ENCODE measurements at places on chromosomes 5 and 9.

DNA sequence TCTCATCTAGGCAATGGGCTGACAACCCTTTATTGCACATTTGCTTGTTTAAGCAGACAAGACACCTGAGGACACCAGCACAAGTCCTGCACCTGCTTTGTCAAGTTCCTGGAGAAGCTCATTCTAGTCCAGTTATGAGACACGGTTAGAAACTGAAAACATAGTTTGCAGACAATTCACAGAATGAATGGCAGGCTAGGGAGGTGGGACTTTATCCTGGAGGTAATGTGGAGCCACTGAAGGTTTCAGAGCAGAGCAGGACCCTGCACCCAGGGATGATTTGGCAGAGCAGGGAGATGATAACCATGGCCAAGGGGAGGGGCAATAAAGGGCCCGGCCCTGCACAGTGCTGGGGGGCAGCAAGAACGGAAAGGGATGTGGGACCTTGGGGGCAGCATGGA, 50.7 kb upstream of the SLC25A51 start:
- no peak for DNase-seq

DNA sequence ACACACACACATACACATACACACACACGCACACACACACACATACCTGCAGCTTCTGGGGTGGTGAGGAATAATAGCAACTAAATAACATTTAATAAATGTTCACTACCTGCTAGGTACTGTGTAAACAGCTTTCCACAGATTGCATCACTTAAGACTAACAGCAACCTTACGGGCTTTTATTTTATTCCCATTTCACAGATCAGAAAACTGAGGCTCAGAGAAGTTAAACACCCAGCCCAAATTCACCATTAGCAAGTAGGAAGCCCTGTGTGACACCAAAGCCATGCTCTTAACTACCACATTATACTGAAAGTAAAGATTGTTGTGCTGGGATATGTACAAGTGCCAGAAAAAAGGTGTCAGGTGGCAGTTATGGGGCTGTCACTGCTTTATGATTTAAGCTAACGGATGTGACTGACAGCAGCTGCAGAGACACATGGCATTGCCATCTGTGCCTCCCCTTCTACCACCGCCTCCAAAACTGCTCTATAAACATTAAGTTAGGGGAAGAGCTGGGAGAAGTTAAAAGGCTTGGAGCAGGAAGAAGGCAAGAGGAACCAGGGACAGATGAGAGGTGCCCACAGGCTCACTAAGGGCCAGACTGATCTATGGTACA, 13.6 kb downstream of the MTMR12 start:
- no peak for DNase-seq

GRCh38 chr5:16726538-16726946, 109.7 kb upstream of the RETREG1 start:
- DNase-seq: no peak

DNA sequence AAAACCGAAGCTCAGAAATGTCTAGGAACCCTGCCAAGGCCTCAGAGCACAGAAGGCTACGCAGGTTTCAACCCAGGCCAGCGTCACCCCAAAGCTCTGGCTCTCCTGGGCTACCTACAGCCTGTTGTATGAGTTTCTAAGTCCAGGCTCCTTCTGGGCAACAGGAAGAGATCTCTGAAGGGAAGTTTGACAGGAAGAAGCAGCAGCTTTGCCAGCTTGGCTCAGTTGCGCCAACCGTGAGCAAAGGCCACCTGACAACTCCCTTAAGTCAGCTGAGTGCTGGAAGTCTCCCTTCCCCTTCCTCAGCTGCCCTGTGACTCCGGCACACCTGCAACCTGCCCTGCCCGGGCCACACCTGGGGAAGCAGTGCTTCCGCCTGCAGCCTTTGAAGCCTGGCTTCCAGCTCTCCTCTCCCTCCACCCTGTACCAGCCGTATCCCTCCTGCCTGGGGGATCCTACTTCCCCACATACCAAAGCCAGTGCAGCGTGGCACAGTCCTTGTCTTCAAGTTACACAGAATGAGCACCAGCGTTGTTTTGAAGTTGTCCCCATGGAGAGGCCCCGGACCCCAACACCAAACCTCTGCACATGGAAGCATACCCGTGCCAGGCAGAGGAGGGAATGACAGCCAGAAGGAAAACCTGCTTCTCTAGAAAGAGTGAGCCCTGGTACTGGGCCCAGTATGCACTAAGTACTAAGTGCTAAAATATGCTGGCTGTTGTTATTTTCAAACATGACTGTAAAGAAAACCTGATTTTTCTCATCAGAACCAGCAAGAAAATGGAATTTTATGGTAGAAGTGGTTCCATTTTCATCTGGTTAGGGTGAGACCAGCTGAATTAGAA, 36.5 kb downstream of the SHB start:
- DNase-seq: no peak

DNA sequence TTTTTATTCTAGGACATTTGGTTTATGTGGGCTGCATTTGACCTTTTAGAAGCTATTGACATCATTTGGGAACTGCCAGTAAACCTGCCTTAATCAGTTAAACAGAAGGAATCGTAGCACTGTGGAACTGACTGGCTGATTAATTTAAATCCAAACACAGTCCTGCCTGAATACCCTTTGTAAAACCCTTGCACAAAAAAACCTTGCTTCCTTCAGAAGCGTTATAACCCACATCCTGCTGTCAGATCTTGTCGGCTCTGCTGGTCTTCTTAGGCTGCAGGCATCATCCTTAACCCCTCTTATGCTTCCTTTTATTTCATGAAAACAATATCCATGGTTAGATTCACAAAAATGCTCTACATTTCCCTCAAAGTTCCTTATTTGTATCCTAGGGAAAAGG, 46.3 kb downstream of the PAM start:
- DNase-seq: no peak

GRCh38 chr5:99141534-99142128, 212.8 kb upstream of the CHD1 start:
- no peak for DNase-seq

DNA sequence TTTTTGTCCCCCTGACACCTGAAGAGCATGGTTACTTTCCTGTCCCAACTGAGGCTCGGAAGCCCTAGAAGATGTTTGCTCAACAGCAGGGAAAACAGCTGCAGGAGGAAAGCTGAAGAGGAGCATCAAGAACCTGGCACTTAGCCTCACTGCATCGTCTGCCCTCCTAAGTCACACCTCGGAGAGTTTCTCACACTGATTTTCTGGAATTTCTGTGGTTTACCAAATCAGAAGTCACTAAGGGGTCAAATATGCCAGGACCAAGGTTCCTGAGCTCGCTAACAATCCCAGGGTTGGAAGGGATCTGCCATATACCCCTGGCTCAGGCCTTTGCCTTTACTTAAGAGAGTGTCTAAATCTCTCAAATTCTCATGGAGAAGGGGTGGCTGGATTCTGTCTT, 5.3 kb downstream of the IL12B start:
- DNase-seq: no peak

DNA sequence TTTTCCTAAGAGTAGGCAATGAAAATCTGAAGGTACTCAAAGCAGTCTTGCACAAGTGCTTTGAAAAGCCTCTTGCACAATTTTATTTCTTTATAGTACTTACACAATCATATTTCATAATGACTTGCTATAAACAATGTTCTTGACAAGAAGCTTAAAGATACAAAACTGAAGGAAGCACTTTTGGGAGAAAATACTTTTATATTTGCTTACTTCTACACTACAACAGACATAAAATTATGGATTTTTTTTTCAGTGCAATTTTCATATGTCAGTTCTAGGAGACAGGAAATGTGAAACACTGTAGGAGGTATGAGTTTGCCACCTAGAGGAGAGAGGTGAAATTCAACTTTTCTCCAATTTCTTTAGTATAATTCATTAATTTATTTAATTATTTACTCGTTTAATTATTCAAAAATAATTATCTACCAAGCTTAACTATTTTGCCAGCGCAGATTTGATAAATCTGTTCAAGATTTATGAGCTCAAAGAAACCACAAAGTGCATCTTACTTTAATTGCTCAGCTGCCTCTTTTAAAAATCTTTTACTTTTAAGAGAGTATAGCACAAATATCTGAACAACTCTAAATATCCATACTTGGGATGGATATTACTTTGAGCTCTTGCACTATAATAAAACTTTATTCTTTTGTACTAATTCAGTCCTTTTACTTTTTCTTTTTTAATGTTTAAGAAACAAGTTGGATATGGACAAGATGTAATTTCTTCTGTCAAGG, 29.0 kb upstream of the CDKN2B start:
- DNase-seq: no peak

GRCh38 chr5:57396701-57397100, 85.9 kb downstream of the ACTBL2 start:
- no peak for DNase-seq

- no peak for DNase-seq
These were observed 53.3 kb upstream of the RNU6ATAC start for GRCh38 chr9:134217431-134218210.

DNA sequence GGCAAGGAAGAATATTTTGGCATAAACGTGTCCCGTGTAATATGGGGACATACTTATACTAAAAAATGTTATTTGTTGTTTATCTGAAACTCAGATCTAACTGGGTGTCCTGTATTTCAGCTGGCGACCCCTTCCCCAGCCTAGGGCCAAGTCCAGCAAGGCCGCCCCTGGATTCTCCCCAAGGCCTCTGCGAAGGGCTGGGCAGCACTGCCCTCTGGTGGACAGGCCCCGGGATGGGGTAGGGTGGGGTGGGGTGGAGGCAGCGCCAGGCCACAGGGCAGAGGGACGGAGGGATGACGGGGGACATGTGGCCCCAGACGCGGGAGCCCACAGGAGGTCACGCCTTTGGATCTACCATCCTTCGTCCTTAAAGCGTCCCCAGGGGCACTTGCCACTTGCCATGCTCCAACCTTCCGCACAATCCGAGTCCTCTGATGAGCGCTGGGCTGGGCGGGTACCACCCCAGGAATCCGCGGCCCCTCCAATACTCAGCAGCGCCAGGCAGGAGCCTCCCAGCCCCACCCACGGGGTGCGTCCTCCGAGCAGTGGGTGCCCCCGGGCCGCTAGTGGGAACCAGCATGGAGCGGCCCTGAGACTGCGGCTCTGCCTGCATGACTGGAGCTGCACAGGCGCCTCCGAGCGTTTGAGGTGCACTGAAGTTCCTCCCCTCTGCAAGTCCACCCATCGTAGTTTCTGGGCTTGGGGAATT, 7.1 kb upstream of the AGPAT2 start:
- DNase-seq: no peak

GRCh38 chr5:36897616-36898015, 21.0 kb downstream of the NIPBL start:
- DNase-seq: no peak

DNA sequence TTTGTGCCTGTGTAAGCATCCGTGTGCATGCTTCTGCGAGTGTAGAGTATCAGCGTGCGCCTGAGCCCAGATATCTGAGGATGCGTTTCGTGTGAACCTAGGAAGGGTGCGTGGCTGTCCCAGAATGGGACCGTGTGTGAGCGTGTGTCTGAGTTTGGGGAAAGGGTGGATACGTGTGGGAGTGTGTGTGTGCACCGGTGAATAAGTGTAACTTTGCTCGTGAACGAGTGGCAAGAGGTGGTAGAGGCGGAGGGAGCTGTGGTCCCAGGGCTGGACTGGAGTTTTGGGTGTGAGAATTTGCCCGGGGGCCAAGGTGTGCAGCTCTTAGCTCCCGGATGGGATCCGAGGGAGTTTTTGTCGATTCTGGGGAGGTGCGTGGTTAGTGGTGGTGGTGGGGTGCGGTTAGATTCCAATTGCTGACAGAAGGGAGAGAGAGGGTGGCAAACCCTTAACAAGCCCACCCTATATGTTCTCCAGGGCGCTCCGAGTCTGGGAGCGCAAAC, 686 bp upstream of the COL27A1 start:
- no peak for DNase-seq

GRCh38 chr9:92463984-92464383, 18.3 kb downstream of the ASPN start:
- DNase-seq: no peak

GRCh38 chr9:130242270-130243014, 23.1 kb upstream of the HMCN2 start:
- DNase-seq: no peak

- DNase-seq: no peak
These were observed 33.2 kb upstream of the ASTN2 start for GRCh38 chr9:117448066-117448465.

- DNase-seq: no peak
These were observed 191.0 kb downstream of the GABBR2 start for GRCh38 chr9:98517761-98518160.

- DNase-seq: no peak
These were observed 61.6 kb downstream of the CSNK1A1 start for GRCh38 chr5:149489605-149490037.

DNA sequence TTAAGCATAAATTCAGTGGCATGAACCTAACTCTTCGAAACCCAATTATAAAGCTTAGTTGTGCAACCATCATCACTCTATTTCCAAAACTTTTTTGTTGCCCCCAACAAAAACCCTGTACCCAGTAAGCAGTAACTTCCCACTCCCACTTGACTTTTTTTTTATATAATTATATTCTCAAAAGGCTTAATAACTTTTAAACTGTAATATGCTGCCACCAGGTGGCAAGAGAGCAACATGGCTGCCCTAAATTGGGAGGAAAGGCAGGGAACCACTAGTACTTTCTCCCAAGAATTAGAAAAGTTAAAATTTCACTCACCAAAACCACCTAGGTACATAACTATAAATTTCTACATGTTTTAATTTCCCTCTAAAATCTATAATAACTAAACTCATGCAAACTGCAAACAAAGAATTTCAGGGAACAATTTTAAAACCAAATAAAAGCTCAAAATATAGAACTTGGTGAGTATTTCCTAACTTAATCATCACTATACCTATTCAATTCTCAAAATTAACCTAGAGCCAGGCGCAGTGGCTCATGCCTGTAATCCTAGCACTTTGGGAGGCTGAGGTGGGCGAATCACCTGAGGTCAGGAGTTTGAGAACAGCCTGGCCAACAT, 50.2 kb upstream of the RNF38 start:
- DNase-seq: no peak

GRCh38 chr5:176175101-176175852, 62.9 kb upstream of the SIMC1 start:
- DNase-seq: no peak

DNA sequence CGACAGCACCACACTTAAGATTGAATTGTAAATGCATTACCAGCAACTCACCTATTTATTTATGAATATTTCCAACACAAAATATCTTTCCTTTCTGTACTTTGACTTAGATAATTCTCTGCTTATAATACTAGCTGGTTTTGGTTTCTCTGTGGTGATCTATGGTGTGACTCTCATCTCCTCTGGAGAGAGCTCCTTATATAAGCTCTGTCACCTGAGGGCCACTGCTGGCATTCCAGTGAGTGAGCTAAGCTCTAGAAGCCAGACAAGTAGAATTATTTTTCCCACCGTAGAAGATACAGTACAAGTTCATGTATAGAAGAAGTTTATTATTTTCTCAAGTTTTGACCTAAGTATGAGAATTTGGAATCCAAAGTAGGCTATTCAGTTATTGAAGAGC, 111.5 kb downstream of the CDC42SE2 start:
- DNase-seq: no peak

- DNase-seq: no peak
These were observed 471.3 kb downstream of the TMEM232 start for GRCh38 chr5:110255194-110255593.

DNA sequence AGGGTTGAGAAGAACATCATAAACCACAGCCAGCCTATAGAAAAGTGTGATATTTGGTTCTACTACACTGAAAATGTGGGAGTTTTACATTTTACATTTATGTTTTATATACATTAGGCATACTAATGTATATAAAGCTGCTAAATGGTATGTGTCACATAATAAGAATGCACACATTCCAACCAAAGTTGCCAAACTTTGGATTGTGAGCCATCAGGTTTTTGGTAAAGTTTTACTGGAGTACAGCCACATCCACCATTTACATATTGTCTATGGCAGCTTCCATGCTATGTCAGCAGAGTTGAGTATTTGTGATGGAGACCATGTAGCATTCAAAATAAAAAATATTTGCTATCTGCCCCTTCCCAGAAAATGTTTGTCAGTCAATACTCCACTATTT, 23.1 kb upstream of the TARS1 start:
- DNase-seq: no peak
